ENCODE measurements at places on chromosomes 16 and 17.

GRCh38 chr16:83579436-83579835, 228.3 kb upstream of the HSBP1 start:
- DNase-seq = no peak

DNA sequence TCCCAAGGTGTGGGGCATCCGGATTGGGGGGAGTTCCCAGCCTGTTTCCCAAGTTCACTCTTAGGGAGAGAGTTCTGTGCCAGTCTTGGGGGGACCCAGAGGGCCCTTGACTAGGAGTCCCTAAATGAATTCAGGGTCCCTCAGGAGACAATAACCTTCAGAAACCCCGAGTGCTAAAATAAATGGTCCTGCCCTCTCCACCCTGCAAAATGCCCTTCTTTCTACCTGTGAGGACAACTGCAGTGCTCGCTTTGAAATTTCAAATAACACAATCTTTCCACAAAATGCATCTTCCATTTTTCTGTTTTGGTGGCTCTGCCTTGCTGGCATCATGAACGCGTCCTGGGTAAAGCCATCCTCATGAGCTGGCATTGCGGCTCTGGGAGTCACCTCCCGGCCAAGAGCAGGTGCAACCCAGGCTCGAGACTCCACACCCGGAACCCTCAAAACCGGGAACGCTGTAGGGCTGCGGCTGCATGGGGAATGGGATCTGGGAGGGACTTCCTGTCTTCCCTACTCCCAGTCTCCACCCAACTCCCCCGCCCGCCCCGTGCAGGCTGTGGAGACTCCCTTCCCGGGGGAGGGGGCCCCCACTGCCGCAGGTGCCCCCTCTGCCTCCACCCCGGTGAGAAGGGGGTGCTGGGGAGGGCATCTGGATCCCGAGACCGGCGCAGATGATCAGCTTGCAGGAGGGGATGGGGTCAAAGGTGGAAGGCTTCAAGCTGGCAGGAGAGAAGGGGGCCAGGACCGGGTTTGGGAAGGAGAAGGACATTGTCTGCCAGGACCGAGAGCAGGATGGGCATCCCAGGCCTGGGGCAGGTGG, at the start of gene ZNF205:
TSS of gene ZNF205 (plus strand) at position 529 of the 823 bp plus-strand sequence. CDS start 845 bp downstream, outside the sequence.
- DNase-seq = peak; percentile 88

GRCh38 chr16:1621851-1622250, 9.7 kb downstream of the CRAMP1 start:
- DNase-seq = no peak

GRCh38 chr16:51922476-51922875, 624.5 kb downstream of the TOX3 start:
- no peak for DNase-seq

DNA sequence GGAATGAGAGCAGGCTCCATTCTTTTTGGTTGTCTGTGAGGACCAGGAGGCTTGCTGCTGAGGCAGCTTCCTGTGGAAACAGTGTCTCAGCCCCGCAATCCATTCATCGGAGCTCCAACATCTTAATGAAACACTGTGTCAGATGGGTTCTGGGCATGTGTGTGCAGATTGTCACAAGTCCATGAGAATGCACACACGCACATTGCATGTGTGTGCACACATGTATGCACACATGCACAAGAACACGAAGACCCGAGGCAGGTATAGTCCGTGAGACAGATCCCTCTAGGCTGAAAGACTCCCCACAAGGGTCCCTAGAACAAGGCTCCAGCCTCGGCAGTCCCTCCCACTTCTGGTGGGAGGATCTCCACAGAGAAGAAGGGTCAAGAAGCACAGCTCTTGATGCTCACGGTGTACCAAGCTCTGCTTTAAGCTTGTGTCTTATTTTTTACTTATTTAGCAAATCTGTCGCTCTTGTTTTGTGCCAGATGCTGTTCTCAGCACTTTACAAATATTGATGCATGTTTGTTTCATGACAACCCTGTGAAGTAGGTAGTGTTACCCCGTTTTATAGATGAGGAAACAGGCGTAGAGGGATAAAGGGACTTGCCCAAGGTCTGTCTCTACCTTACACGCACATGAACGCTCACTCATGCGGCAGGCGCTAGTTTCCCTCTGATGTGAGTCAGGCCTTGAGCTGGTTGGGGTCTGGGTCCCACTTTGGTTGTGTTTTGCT, 213.1 kb downstream of the SEC14L1 start:
- DNase-seq = peak; percentile 34

DNA sequence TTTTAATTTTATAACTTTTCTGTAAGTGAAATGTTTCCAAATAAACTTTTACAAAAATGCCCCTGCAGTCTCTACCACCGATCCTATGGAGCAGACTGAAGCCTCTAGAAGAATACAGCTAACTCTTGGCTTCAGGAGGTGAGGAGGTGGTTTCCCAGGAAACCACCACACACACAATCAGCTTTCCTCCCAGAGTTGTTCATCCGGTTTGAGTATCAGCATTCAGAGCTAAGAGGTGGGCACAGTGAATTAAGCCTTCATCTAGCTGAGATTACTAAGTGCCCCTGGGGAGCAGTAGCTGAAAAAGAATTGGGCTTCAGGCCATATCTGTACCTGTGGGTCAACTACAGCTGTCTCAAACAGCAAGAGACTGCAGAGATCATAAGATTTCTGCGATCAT, 139.7 kb downstream of the AATF start:
- DNase-seq = no peak

DNA sequence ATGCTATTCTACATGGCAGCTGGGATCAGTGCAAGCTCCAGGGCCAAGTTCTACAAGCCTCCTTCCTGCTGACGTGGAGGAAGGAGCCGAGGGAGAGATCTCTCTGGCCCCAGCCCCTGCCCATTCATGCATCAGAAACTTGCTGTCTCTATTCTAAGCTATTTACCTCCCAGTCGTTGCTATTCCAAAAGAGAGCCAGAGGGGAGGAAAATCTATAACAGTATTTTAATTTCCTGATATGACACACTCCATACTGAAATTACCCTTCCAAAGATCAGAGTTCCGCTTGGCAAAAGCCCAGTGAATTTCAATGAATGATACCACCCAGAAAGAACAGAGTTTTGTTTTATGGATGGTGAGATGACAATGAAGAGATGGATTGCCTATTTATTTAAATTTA, 133.4 kb downstream of the GRIN2A start:
- DNase-seq = no peak

DNA sequence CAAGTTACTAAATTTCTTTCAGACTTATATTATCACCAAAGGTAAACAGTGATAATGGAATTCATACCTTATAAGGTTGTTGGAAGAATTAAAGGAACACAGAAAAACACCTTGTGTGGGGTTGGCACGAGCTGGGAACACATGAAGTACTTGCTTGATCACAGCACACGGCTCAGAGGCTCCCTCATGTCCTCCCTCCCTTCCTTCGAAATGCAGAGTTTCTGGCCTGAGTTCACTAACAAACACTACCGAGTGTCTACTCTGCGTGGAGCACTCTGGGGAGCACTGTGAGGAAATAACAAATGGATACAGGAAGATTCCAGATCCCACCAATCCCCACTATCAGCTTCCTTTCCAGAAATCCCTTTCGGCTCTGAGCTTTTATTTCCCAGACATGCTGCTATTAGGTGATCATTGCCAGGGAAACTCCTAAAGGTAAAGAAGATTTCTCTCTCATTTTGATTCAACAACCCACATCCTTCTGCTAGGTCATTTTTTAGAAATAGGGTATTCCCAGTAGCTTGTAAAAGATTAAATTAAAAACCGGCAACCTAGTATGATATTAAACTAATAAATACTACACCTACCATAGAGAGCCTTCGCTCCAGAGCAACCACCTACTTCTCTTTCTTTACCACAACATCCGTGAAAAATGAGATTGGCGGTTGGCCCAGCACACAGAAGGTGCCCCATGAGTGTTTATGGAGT, 6.1 kb upstream of the HNF1B start:
- DNase-seq = no peak

- DNase-seq = no peak
Observed at GRCh38 chr16:53848277-53848942, 144.5 kb downstream of the FTO start.

DNA sequence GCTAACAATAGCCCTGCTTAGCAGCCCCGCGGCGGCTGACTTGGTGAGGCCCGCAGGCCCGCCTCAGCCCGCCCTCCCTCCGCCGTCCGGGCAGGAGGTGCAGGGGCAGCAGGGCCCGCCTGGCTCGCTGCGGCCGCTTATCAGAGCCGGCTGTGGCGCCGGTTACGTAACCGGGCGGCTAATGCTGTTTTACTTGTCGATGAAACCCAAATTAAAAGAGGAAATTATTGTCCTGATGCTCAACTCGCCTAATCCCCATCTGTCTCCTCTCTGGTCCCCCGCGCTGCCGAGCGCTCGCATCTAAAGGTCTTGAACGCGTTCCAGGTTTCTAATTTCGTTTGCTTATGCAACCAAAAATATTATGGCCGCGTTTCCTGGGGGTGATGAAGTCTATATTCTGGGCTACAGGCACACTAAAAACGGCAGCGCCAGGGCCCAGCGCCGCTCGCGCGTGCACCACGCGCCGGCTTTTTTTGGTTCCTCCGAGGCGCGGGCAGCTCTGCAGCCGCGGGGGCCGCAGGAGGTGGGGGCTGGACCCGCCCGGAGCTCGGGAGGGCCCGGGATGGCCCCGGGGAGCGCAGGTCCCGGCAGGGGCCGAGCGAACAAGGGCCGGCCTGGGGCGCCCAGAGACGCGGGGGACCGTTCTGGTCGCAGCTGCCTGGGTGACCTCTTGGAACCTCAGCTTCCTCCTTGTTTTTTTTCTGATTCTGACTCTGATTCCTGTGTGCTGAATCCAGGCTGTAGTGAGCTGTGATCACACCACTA, 65.2 kb upstream of the TOB1 start:
- DNase-seq = peak; percentile 91

- DNase-seq = no peak
Observed at GRCh38 chr17:62064791-62065563, at the start of gene MED13. TSS of gene MED13 (minus strand) at chr17:62065278. CDS start at chr17:62065205, 73 bp downstream.

- peak; percentile 24 for DNase-seq
Observed at GRCh38 chr17:40779181-40779909, 3.0 kb downstream of the KRT27 start.

DNA sequence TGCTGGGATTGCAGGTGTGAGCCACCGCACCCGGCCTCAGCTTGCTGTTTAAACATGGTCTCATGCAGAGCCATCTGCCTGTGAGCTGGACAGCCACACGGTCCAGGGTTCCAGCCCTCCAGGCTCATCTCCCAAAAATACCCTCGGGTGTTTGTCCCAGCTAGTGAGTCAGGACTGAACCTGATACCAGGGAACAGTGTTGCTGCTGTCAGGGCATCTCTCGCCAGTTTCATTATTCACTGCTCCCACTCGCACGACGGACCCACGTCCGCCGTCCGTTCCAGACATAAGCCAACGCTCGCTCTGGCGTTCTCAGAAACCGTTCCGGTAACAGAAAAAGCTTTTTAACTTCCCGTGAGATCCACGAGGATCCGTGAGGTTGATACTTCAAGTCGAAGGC, 77.6 kb downstream of the NXN start:
- DNase-seq = no peak

DNA sequence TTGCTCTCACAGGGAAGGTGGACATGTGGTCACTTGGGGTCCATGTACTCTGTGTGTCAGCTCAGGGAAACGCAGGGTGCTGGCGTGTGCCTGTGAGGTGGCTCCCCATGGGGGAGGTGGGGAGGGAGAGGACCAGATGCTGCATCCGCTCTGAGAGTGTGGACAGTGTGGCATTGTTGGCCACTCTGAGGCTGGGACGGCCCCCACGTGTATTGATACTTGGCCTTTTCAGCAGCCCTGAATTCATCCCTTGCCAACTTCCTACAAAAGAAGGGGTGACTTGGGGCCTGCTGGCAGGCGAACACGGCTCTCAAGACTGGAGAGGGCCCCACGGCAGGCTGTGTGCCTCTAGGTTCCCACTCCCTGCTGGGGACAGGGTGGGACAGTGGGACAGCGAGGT, 120.1 kb downstream of the RAB11FIP4 start:
- DNase-seq = no peak

- no peak for DNase-seq
Observed at GRCh38 chr17:9287306-9287705, 266.0 kb downstream of the NTN1 start.

DNA sequence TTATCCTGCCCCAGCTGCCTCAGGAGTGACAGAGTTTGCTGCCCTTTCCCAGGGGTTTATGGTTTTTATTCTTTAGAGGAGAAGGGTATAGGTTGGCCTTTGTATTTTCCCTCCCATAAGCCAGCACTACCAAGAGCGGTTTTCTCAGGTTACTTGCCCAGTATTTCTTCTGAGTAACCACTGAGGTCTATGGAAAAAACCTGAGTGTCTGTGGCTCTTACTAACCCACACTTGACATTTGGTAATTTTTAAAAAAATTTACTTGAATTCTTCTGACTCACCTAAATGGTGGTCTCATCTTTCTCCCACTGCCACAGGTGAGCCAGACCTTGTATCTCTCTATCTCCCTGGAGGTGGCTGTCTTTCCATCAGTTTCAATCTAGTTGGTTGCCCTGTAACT, 6.0 kb downstream of the SLC7A6 start:
- DNase-seq = no peak

DNA sequence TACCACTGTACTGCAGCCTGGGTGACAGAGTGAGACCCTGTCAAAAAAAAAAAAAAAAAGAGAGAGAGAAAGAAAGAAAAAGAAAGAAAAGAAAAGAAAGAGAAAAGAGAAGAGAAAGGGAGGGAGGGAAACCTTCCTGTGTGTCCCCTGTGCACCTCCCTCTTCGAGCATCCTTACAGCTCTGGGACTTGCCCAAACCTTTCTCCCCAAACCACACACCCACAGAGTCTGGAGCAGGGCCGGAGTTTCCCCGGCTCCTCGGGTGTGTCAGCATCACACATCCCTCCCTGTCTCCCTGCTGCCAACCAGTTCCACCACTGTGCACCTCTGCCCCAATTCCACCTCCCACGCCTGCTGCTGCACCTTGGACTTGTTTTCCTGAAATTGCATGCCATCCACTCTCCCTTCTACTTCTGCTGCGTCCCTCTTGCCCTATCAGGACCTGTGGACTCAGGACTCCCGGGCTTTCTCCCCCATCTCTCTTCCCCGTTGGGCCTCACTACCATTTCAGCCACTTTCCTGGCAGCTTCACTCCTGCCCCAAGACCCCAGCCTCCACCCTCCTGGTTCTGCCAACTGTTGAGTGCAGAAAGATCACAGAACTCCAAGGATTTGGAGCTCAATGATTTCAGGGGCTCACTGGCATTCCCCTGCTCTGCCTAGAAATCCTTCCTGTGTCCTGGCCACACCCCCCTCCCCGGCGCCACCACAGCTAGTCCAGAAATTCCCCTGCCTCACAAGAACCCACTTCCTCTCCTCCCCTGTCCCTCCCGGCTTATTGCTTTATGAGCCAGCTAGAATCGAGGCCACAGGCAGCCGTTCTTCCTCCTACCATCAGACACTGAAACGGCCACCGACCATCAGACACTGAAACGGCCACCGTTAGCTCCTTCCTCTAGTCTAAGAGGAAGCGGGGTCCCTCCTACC, 3.7 kb upstream of the CDK3 start:
- peak; percentile 54 for DNase-seq

- no peak for DNase-seq
Observed at GRCh38 chr16:84594725-84595038, 23.2 kb downstream of the COTL1 start.

Data from foreskin fibroblast (primary cell).